Stimulated activated CD4-positive, alpha-beta T cell treated with anti-CD3 and anti-CD28 coated beads, Interleukin-1b, Interleukin-23, amount 100 ng/mL, for 24 hours (primary cell): ENCODE measurements at places on chromosomes 6 and 20.
A peak's percentile ranks its signal among the peaks of the same experiment; 100 is the strongest.

DNA sequence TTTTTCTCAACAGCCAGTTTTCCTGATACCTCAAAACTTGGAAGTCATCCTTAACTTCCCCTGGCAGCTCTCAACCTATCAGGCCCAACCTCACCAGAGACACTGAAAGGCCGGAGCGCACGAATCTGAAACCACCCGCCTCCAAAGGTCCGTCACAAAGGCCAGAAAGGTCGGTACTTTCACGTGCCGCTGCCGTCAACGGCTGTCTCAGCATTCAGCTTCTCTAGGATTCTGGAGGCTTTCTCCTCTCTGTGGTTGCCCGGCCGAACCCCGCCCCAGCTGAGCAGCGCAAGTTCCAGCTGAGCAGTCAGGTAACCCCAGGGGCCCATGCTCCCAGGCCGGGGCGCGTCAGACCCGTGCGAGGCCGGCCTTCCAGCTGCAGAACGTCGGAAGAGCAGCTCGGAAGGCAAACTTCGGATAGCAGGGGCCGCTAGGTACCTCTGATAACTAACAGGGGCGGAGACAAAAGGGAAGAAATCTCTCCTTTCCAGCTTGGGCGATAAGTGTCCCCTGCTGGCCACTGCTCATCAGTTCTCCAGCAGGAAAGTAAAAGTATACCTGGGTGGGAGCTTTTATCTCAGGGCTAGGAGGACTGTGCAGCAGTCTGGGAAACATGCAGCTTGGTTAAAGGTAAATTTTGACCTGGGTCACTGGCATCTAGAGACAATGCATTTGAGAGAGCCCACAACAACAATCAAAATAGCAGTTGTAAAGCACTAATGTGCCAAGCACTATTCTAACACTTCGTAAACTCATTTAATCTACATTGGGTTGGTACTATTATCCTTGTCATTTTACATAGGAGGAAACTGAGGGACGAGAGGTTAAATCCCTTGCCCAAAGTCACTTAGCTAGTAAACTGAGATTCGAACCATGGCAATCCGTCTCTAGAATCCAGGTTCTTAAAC, 16.1 kb downstream of the ZSCAN12 start:
- DNase-seq = peak; percentile 11

DNA sequence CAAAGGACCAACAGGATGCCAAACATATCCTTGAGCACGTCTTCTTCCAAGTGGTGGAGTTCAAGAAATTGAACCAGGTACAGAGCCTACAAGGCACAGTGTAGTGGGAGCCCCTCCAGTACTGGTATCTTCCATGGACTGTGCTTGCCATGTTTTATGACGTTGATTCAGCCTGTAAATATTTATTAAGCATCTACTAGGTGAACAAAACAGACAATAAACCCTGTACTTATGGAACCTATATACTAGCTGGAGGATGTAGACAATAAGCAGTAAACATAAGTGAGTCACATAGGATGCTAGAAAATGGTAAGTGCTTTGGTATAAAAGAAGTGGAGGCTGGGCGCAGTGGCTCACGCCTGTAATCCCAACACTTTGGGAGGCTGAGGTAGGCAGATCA, 24.4 kb upstream of the MYBL2 start:
- DNase-seq = no peak

DNA sequence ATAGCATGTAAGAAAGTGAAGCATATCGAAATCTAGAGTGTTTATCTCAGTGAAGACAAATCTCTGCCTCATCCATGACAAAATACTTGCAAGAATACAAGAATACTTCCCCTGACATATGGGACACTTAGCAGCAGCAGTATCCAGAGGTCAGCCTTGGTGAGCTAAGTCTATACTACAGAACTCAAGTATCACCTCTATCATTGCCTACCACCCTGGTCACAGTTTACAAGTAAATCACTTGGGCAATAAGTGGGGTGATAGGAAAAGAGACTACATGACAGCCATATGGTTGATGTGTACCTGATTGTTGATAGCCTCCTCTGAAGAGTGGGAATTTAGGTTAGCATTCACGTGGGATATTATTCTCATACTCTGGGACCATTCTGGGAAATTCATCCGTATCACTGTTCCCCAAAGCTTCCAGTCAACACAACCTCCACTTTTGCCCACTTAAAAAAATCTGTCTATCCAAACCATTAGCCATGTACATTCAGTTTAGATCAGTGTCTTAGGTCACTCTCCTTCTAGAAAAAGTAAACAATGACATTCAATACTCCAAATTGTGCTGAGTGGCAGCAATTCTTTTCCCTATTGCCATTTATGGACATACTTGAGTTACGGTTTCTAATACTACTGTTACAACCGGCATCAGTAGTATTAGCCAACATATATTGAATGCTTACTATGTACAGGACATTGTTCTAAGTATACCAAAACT, 118.2 kb upstream of the PRSS16 start:
- no peak for DNase-seq

DNA sequence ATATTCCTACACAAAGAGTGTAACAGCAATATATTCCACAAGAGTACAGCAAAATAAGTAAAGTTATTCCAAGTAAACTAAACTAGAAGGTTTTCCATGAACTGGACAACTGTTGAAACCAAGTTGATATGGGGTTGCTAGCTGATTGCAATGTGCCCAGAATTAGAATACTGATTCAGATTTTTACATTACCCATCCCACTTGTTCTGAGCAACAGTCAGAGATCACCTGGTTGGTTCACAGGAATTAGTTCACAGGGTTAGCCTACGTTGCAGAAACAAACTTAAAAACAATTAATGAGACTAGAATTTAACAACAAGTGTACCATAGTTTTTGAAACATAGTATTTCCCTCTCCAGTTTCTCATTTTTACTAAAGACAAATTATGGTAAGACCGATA, 49.1 kb downstream of the CEP85L start:
- DNase-seq = no peak

- DNase-seq = no peak
Measured at GRCh38 chr6:19849196-19849595, 12.0 kb downstream of the ID4 start.

- no peak for DNase-seq
Measured at GRCh38 chr6:26162399-26162798, 75.2 kb downstream of the HFE start.

GRCh38 chr6:123747515-123747914, 56.1 kb upstream of the NKAIN2 start:
- DNase-seq = no peak

DNA sequence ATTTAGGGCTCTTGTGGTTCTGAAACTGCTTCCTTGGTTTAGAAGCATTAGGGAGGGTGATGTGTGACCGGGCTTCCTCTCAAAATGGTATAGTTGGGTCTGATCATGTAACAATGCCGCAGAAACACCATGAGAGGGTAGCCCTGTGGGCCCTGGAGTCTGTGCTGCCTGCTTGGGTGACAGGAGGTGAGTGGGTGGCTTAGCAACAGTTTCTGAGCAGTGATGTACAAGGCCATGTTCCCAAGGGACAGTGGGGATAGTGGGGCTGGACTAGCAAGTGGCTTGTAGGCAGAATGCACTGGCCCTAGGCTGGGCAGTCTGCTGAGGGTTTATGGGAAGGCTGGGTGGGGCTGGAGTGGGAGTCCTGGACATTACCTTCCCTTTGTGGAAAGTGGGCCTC, 106.9 kb upstream of the MYL9 start:
- DNase-seq = no peak

GRCh38 chr20:46688151-46689081, 828 bp downstream of the TP53RK start:
- DNase-seq = no peak

GRCh38 chr20:3786126-3786484, 435 bp downstream of the CENPB start:
- no peak for DNase-seq

GRCh38 chr6:82371799-82372546, 8.4 kb downstream of the TPBG start:
- DNase-seq = no peak

GRCh38 chr6:138419766-138420165, 15.7 kb downstream of the HEBP2 start:
- DNase-seq = no peak

DNA sequence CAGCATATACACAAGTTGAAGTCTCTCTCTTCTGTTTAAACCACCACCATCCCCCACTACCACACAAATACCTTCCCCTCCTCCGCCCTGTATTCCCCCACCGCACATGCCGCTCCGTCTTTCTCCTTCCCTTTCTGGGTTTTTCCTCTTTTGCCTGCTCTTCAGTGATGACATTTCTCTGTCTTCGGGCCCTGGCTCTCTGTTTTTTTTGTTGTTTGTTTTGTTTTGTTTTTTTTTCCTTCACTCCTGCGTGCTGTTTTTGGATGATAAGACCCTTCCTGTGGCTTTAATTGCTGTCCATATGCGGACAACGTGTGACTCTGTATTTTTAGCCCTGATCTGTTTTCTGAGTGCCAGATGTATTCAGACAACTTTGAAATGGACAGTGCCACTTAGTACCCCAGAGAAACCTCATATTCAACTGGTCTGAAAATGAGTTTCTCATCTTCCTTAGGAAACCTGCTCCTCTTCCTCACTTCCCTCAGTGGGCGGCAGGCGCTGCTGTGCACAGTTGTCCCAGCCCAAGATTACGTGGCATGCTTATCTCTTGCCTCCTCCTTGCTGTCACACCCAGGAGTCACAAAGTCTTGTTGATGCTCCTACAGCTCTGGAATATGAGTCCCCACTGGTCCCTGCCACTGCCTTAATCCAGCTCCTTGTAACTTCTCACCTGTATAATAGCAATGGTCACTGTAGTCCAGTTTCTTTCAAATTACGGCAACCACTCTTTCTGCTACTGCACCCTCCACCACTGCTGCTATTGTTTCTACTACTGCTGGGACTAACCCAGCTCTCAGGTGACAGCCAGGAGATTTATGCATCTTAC, 8.2 kb downstream of the PPP1R14C start:
- DNase-seq = no peak

- no peak for DNase-seq
Measured at GRCh38 chr6:74075323-74075722, 379.3 kb downstream of the CD109 start.

DNA sequence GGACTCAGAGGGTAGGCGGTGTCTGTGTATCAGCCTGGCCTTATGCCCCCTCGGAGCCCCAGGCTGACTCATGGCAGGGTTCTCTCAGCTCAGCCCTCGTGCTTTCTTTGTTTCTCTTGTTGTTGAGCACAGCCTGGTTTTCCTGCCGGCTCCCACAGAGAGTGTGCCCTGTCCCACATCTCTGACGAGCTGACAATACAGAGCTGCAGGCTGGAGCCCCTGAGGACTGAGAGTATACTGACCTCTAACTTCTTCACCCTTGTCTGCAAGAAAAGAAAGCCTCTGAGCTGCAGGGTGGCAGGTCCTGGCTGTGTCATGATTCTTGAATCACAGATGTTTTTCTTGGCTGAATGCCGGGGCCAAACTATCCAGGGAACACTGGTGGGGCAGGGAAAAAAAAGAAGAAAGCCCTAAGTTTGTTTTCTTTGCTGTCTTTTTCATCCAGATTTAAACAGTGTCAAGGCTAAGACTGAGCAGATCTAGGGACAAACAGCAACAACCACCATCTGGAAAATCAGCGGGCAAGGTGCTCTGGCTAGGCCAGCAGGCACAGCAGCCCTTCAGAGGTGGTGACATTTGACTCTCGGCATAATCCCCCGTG, 63.3 kb upstream of the ZNF133 start:
- DNase-seq = no peak

DNA sequence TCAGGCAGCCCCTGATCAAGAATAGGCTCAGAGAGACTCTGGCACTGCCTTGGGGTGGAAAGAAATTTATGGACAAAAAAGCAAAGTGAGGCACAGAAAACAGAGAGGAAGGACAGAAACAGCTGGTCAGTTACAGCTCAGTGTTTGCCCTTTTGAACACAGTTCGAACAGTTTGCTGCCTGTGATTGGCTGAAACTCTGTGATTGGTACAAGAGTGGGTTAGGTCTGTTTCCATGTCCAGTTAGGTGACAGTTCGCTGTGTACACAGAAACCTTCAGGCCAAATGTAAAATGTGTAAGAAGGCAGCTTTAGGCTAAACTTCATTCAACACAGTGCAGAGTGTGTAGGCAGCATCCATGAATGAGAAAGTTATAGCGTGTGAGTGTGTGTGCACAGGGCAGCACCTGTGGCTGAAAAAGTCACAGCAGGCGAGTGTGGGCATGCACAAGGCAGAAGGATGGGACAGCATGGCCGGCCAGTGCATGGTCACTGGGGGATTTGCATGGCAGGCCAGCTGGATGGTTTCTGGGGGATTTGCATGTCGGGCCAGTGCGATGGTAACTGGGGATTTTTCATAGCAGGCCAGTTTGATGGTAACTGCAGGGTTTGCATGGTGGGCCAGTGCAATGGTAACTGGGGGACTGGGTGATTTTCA, 75.4 kb upstream of the FRMD1 start:
- DNase-seq = no peak

- DNase-seq = no peak
Measured at GRCh38 chr6:11772109-11772825, 6.3 kb downstream of the ADTRP start.

- no peak for DNase-seq
Measured at GRCh38 chr6:73968221-73968757, 272.3 kb downstream of the CD109 start.

GRCh38 chr20:32505723-32506473, 79.2 kb downstream of the NOL4L start:
- DNase-seq = no peak

GRCh38 chr20:18719426-18719825, 94.2 kb upstream of the SCP2D1 start:
- DNase-seq = no peak

- DNase-seq = no peak
Measured at GRCh38 chr20:35742741-35743523, 872 bp upstream of the RBM39 start.

DNA sequence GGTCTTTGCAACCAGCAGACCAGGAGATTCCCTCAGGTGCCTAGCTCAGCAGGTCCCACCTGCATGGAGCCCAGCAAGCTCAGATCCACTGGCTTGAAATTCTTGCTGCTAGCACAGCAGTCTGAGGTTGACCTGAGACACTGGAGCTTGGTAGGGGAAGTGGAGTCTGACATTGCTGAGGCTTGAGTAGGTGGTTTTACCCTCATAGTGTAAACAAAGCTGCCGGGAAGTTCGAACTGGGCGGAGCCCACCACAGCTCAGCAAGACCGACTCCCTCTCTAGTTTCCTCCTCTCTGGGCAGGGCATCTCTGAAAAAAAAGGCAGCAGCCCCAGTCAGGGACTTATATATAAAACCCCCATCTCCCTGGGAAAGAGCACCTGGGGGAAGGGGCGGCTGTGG, 34.3 kb downstream of the PRSS35 start:
- DNase-seq = no peak

GRCh38 chr20:3090565-3090964, 6.0 kb upstream of the AVP start:
- DNase-seq = no peak

GRCh38 chr6:22362361-22362760, 65.5 kb upstream of the PRL start:
- no peak for DNase-seq

GRCh38 chr6:166584155-166584554, 2.3 kb downstream of the RAMACL start:
- no peak for DNase-seq
